ENCODE measurements at places on chromosomes 12 and 14.

DNA sequence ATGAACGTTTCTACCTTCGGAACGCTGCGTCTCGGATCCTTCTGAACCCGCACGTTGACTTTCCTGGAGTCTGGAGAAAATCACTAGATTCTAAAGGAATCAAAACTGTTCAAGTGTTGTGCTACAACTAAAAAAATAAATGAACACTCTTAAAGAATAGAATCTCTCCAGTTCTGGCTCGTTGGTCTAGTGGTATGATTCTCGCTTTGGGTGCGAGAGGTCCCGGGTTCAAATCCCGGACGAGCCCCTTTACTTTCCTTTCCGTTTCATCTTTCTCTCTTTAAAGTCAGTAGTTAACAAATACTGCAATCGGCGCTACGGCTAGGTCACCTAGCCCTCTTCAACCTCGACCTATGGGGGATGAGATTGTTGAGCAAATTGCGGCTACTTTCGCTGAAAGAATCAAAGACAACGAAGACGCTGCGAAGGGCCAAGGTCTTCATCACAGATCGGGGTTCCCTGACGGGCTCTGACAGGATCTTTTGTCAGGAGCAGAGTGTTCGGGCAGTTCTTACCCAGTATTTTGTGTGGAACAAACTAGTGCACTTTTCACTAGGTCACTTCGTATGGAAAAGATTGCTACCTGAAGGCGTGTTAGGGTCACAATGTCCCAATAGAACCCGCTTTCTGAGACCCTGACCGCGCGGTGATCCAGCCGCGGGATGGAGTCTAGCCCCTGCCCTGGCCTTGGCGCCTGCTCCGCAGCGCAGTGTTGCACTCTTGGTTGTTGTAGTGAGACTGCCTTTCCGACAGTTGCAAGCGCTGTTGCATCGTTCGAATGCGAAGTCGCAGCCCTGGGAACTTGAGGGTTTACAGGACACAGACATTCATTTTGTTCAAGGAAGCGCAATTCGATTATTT lies 8.4 kb downstream of the OR6S1 start:
- no peak for DNase-seq

DNA sequence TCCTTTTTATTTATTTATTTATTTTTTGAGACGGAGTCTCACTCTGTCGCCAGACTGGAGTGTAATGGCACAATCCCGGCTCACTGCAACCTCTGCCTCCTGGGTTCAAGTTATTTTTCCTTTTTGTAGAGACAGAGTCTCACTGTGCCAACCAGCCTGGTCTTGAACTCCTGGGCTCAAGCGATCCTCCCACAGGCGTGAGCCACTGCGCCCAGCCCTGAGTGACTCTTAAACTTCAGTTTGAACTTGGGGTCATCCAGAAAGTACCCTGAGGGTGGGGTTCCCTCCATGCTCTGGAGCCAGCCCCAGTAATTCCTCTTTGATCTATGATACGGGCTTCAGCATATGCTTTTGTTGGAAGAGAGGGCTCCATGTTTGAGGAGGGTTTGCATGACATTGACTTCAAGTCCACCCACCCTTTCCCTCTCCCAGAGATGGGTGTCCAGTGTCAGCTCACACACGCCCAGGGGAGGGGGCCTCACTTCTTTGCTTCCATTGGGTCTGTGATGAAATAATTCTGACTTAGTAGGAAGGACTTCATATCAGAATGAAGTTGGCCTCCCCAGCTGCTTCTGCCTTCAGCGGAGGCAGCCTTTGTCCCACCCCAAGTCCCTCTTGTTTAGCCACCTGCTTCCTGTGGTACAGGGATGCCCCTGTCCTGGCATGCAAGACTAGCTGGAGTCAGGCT lies 11.9 kb downstream of the SDS start:
- DNase-seq, result no peak

GRCh38 chr12:58030566-58031279 lies 89.4 kb downstream of the ATP23 start:
- no peak for DNase-seq

GRCh38 chr12:51369581-51369980 lies 21.6 kb downstream of the GALNT6 start:
- no peak for DNase-seq

GRCh38 chr14:33650430-33650829 lies 300.4 kb downstream of the EGLN3 start:
- DNase-seq, result no peak

- DNase-seq, result no peak
These were observed 20.6 kb upstream of the CPM start for GRCh38 chr12:68953536-68953935.

DNA sequence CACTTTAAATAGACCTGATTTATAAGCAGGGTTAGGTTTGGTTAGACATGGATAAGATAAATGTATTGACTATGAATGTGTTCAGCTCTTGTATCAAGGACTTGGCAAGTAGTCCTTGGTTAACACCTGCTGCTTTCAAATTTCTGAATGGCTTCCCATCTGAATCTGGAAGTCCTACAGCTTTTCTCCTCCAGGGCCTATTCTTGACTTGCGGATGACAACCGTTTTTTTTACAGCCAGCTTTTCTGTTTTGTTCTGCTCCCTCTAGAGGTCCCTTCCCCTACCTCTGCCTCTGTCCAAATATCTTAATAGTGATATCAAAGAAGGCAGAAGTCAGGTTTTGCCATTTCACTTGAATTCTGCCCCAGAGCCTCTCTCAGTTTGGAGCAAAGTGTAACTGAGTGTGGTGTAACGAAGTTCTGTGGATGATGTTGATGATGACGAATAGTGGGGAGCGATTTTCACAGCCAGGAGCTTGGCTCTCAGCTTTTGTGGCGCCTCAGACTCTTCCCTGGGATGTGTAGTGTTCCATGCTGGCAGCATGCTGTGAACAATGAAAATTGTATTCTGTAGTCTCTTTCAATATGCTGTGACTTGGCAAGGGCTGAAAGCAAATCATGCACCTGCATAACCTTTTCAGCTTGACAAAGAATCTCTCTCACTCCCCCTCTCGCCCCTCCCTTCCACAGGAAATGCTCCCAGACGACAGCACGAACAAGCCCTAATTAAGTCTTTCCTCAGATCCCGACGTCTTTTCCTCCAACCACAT lies 5.0 kb upstream of the SLC4A8 start:
- DNase-seq, result no peak

DNA sequence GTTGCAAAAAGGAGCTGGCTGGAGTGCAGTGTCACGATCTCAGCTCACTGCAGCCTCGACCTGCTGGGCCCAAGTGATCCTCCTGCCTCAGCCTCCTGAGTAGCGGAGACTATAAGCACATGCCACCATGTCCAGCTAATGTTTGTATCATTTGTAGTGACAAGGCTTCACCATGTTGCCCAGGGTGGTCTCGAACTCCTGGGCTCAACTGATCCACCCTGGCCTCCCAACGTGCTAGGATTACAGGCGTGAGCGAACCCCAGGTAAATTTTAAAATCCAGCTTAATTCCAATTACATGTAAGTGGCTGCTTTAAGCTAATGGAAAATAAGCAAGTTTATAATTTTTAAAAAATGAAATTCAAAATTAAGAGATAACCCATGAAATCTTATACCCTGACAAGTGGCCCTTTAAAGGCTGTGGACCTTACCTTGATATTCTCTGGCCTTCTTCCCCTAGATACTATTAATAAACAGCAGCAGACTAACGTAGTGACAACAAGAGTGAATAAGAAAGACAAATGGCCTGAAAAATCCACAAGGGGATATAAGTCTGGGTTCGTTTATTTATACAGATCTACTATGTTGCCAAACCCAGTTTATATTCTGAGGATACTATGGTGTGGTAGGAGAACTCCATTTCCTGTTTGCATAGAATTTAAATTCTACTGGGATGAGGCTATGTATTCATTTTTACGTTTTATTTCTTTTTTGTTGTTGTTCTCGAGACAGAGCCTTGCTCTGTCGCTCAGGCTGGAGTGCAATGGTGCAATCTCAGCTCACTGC lies 25.6 kb upstream of the SLC2A3 start:
- no peak for DNase-seq

- DNase-seq, result no peak
These were observed 113.9 kb upstream of the DYRK2 start for GRCh38 chr12:67534681-67535080.

DNA sequence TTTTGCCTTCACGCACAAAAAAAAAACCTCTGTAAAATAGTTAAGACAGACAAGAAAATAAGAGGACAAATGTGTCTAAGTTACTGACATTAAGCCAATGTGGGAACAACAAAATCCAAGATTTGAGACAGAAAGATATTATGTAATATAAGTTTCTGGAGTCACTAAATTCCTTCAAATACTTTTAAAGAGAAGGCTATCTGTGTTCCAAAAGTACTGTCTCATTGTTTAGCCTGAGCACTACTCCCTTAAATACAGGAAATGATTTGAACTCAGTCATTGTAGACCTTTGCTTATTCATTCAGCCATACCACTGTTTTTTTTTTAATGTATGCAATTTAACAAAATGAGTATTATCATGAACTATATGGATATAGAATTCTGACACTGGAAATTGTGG lies 82.7 kb upstream of the KITLG start:
- DNase-seq, result no peak

- DNase-seq, result no peak
These were observed 20.0 kb downstream of the TMEM132C start for GRCh38 chr12:128286970-128287369.

DNA sequence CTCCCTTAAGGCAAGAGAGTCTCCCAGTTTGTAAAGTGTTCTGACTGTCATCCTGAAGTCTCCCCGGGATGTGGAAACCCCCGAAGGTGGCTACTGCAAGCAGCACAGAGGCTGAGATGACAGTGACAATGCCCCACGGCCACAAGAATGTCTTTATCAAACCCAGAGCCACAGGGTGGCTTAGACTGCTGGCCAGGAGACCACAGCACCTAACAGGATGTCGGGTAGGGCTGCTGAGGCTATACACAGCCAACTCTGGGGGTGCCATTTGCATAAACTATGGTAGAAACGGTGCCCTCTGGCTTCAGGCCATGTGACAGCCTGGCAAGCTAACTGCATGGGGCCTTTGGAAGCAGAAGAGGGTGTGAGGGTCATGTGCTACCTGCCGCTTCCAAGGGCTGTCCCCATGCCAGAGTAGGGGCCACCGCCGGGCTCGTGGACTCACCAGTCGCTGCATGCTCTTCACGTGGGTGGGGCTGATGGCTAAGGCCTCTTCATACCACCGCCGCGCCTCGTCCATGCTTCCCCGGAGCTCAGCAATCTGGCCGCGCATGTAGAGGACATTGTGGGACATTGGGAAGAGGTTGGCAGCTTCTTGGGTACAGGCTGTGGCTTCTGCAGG lies 180.9 kb downstream of the CALM1 start:
- DNase-seq, result no peak

GRCh38 chr14:83825843-83826242 lies 1704.1 kb upstream of the FLRT2 start:
- no peak for DNase-seq

- no peak for DNase-seq
These were observed 412 bp upstream of the TEP1 start for GRCh38 chr14:20413744-20414082.

DNA sequence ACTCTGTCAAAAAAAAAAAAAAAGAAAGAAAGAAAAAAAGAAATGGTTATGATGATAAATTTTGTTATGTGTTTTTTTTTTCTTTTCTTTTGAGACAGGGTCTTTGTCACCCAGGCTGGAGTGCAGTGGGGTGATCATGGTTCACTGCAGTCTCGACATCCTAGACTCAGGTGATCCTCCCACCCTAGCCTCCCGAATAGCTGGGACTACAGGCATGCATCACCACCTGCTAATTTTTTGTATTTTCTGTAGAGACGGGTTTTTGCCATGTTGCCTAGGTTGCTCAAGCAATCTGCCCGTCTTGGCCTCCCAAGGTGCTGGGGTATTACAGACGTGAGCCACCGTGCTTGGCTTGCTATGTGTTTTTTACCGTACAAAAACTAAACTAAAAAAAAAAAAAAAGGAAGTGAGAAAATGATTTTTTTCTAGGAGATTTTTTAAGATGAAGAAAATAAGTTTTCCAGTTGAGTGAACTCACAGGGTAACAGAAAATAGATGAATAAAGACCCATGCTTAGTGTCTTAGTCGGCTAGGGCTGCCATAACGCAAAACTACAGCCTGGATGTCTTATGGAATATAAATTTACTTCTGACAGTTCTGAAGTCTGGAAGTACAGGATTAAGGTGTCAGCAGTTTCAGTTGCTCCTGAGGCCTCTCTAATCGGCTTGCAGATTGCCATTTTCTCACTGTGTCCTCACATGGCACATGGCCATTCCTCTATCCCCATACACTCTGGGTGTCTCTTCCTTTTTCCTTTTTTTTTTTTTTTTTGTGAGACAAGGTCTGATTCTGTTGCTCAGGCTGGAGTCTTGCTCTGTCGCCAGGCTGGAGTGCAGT lies 13.2 kb upstream of the APOF start:
- no peak for DNase-seq

DNA sequence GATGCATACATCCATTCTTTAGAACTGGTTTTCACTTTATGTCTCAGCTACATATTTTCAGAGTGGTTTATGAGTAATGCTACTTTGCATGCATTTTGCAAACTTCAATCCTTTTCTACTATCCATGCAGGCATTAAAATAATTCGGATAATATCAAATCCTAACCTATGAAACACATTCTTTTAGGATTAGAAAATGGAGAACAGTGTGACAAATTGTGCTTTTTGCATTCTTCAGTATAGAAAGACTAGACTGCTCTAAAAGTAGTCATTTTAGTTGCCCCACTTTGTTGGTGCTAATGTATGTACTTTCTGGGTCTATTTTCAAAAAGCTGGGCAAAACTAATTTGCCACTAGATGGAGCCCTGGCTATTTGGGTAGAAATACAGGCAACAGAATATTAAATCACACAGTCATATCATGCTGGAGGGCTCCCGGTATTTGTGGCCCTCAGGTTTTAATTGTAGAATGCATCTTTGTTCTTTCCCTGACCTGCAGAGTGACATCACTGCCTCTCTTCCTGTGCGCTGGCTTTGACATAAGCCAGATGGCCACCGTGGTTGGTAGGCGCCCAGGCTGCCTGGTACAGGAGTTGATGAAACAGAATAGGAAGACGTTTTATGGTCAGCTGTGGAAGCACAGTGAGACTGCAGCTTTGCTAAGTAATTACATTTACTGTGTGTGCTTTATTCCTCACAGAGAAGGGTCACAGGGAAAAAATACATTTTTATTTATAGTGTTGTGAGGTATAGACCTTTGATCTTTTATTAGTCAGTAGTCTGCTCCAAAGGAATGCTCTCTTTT lies 28.1 kb downstream of the MSRB3 start:
- no peak for DNase-seq

DNA sequence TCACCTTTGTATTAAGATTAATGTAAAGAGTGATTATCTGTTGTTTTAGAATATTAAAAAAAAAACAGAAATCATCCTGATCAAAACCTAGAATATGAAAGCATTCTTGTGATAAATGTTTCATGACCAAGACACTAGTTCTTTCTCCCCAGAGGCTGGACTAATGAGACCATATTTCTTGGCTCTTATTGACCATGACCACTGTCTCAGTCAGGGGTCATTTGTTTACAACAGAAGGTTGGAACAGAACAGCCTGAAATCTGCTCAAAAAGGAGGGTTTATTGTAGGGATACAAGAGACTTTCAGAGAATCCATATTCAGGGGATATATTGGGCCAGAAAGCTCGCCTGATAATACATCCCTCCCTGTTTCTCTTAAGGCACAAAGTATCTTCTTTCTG lies 87.7 kb downstream of the TMEM30B start:
- no peak for DNase-seq

- no peak for DNase-seq
These were observed 38.0 kb upstream of the FOXN3 start for GRCh38 chr14:89454996-89455395.
